ENCODE measurements at places on chromosomes 4 and X.

DNA sequence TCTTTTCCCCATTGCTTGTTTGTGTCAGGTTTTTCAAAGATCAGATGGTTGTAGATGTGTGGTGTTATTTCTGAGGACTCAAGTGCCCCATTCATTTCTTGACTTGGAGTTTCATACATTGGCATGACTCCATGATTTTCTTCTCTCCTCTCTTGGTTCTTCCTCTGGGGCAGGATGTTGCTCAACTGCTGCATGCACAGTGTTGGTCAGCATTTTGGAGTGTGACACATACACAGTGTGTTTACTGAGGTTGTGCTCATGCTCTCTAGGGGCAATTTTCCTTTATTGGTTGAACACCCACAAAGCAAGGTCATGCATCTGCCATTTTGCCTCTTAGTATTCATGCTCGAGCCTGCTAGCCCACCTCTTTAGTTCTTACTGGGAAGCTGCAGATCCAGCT, 1993.8 kb downstream of the ARAP2 start:
- no peak for DNase-seq

DNA sequence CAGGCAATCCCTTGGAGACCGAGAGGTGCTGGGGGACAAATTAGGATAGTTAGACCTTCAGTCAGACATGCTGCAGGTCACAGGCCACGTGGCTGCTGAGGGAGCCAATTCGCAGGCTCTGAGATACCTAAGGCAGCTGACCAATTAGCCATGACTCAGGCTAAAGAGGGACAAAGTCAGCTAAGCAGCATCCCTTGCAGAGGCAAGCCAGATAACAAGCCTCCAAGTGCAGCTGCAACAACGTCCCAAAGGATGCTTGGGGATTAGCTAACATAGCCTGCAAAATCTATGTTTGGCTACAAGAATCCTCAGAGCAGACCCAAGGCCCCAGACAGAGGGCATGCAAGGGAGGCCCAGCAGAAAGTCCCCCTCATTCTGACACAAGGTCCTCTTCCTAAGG, 93.5 kb downstream of the SEL1L3 start:
- no peak for DNase-seq

- DNase-seq, result peak; percentile 94
These were observed 119.1 kb upstream of the TRIM2 start for GRCh38 chr4:153084980-153085630.

- DNase-seq, result no peak
These were observed 14.1 kb upstream of the CYTL1 start for GRCh38 chr4:5033281-5033841.

- DNase-seq, result no peak
These were observed 350.1 kb downstream of the C4orf33 start for GRCh38 chr4:129446074-129446473.

DNA sequence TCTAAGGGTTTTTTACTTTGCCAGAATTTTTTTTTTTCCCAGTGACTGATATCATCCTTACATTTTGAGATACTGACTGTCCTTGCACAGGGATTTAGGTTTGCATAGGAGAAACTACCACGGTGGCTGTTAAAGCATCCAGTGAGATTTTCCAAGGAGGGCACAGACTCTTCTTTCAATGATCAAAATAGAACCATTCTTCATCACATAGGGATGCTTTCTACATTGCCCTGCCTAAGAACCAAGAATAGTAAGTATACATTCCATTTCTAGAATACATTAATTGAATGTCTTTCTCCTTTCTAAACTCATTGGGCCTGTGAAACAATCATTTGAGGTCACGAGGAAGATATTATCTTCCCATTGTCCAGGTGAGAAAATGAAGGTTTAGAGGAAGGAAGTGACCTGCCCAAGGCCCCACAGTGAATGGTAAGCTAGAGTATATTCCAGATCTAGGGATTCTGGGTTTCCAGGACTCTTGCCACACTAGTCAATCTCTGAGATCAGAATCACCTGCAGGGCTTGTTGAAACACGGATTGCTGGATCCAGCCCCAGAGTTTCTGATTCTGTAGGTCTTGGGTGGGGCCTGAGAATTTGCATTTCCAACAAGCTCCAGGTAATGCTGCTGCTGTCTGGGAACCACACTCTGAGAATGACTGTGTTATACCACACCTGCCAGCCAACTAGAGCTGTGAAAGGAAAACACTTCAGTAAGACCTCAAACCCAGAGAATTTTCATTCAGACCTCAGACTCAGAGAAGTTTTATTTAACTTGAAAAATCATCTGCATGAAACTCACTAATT, 17.7 kb upstream of the TMEM154 start:
- no peak for DNase-seq

DNA sequence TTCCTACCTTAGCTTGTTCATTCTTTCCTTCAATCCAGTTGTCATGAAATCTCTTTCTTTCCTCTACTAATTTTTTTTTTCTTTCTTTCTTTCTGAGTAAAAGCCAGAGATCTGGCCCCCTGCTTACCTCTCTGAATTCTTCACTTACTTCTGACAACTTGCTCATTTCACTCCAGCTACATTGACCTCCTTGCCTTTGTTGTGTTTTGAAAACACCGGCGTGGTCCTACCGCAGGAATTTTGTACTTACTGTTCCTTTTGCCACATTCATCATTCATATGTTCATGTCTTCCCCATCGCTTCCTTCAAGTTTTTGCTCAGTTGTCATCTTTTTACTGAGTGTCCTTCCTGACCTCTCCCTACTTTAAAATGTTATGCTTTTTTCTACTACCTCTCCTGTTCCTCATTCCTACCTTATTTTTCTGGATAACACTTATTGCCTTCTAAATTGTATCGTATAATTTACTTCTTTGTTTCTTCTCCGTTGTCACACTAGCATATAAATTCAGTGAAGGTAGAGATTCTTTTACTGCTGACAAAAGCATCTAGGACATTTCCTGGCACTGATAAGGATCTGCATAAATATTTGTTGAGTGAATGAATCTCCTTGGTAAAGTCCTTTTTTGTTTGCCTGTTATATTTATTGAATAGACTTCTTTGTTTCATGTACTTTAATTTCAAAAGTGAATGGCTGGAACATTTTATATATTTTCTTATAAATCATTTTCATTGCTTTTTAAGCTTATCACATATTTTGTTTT, 74.4 kb downstream of the NFKB1 start:
- DNase-seq, result no peak

All from activated T-cell treated with anti-CD3 and anti-CD28 coated beads, Interleukin-2, amount 50 U/mL, for 24 hours (primary cell).